ENCODE measurements at places on chromosomes 4 and X.

DNA sequence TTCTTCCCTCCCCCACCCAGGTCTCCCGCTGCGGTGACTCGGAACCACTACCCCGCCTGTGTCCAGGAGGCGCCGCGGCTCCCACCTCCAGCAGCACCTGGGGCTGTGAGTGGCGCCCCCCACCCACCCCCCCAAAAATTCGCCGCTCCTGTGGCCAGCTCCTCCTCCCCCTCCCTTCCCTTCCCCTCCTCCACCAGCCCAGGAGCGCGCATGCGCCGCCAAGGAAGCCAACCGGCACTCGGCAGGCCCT, 278 bp downstream of the CLOCK start:
- DNase-seq: no peak

DNA sequence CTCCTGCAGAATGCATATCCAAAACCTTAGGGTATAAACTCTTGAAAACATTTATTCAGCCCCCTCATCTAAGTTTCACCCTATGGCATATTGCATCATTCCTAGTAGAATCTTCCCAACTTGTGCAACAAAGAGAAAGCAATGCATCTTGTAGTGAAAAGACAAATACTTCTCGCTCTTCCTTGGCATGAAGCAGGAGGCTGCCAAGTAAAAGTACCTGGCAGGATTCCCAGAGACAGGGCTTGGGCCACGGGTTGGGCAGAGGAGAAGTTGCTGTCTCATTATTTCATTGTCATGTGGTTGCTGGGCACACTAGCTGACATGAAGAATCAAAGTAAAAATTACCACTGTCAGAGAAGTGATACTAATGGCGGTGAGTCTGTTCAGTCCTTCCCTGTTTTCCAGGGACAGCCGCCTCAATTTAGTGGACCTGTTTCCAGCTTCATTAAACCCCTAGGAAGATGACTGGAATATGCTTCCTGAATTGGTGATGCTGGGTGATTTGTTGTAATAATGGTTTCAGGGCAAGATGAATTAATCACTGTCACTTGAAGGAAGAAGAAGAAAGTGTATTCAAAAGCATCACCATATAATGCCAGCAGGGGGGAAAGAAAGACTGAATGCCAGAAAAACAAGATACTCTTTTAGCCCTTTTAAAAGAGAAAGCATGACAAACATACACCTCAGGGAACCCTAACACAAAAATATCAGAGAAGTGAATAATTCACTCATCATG, 380.5 kb upstream of the IGFBP7 start:
- DNase-seq: no peak

GRCh38 chr4:100022792-100023222, 72.7 kb upstream of the H2AZ1 start:
- no peak for DNase-seq

DNA sequence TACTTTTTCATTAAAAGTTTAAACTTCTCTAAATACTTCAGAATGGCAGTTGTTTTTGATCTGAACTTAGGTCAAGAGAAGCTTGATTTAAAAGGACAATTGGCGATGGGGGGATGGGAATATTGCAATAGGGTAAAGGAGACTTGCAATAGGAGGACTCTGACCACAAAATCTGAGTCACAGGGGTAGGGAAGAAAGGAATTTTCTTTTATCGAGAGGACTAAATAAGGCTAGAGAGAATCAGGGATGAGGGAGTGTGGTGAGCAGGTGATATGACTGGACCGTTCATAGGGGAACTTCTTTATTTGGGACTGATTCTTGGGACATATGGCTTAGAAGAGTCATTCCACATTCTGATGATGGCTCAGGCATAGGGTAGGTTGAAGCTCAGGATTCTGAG, 1260.2 kb downstream of the ADGRL3 start:
- DNase-seq: no peak

DNA sequence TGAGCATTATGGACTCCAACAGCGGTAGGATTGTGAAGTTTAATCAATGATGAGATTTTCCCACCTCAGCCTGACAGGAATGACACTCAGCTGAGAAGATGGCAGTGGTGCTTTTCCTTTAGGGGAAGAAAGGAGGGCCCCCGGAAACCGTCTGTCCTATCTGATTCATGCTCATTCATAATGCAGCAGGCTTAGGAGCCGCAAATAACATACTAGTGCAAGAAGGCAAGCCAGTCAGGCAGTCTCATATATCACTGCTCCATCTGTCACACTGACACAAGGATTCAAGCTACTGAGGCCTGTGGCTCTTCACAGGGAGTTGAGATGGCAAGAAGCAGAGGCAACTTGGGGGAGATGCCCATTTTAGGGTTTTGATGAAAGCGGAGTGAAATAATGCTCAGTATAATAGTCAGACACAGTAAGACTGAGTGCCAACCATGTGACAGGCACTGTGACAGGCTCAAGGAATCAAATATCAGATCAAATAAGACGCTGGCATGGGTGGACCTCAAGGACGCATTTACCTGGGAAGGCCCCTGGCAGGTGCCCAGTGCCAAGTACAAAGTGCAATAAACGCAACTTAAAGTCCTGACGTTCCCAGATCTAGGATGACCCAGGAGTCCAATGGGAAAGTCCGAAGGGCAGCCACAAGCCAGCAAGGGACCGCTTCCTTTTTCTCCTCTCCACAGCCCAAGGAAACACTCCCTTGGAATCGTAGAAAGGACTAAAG, 63.4 kb downstream of the FHDC1 start:
- no peak for DNase-seq

DNA sequence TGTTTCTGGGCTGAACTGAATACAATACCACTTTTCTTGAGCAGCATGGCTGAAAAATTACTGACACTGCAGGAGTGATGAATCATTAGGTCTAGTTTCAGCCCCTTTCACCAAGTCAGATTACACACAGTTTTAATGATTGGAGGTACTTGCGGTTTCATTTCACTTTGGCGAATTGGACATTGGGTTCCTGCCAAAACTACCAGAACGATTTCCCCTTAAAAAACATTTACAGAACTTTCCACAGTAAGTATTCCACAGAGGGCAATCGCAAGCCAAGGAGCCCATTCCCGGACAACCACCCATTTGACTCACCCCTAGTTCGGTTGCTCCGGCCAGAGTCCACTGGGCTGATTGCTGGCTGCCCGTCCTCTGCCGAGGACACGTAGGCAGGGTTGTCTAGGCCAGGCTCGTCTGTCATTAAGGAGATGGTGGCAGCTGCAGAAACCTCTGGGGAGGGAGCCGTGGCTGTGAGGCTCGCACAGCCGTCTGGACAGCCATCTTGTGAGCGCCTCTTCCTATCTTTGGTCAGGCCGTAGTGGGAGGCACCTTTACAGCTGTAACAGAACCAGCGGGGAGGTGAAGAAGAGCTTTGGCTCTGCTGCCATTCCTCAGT, 83.5 kb downstream of the LNX1 start:
- DNase-seq: no peak

DNA sequence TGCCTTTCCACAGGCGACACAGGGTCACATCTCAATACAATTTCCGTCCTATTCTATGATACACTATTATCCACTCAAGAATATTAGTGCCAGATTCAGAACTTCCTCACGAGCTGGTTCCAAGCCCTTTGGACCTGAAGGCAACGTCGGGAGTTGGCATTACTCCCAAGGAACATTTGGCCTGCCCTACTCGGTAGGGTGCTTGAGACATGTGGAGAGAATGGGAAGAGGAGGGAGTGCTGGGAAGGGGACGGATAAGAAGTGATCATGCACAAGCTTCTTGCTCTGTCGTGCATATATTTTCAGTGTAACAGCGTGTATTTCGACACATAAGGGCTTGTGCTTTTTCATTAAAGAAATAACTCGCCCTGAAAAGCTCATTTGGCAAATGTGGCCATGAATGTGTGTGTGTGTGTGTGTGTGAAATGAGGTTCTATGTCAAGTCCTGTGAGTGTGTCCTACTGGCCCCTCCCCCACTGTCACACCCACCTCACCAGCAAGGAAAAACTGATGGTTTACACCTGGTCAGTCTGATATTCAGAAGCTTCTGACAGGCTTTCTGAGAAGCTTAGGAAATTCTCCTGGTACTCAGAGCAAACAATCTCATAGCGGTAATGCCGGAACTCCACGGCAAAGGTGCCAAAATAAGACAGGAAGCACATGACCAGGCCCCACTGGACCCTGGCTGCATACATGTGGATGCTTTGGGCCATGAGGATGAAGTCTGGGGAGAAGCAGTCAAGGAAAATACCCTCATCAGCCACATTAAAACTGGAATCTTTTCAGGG, 54.8 kb downstream of the ENOPH1 start:
- no peak for DNase-seq

- no peak for DNase-seq
Observed at GRCh38 chrX:123801901-123802300, 58.0 kb upstream of the XIAP start.

DNA sequence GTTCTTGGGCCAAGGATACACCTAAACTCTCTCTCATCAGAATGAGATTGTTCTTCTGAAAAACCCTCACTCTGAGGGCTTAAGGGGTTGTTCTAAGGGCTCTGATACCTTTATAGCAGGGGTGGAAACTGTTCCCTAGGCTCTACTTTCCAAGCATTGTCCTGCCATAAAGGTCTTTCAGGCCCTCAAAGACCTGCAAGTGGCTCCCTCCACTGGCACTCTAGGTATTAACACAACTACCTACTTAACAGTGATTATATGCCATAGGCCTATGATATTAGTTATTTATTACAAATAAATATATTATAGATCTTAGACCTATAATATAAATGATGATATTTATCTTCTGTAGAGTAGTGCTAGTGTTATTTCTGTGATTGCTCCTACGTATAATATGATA, 473.7 kb upstream of the RPS6KA3 start:
- DNase-seq: no peak

- DNase-seq: no peak
Observed at GRCh38 chr4:166655705-166656104, 578.6 kb downstream of the SPOCK3 start.

DNA sequence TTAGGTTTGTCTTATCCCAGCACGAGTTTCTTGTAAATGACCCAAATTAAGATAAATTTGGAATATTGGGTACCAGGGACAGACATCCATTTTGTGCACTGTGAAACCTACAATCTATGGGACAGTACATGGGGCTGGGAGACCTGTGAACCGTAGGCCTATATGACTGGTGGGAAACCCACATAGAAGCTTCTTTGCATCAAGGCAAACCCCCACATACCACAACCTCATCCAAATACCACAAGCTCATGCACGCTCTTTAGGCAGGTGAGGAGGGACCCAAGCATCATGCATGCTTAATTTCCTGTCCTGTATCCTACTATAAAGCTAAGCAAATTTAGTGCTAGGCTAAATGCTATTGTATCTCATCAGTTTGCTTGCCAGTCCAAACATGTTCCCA, 47.8 kb downstream of the NIPAL1 start:
- DNase-seq: no peak

GRCh38 chr4:13793020-13793710, 165.6 kb upstream of the BOD1L1 start:
- no peak for DNase-seq

DNA sequence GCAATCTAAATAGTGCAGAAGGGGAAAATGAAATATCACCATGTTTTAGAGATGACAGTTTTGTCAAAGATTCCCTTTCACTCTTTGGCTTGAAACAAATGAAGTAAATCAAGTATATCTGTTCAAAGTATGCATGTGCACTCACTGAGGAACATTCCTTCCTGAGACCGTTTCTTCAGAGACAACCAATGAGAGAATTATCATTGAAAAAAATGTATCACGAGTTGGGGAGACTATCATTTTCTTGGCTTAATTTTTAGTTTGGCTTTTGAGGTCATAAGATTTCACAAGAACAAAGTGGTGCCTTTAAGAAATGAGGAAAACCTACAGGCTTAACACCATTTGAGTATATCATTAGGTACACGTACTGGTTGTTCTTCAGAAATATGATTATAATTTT, 56.3 kb downstream of the PCDH7 start:
- DNase-seq: no peak

- DNase-seq: no peak
Observed at GRCh38 chr4:181860668-181861067, 382.5 kb upstream of the TENM3 start.

DNA sequence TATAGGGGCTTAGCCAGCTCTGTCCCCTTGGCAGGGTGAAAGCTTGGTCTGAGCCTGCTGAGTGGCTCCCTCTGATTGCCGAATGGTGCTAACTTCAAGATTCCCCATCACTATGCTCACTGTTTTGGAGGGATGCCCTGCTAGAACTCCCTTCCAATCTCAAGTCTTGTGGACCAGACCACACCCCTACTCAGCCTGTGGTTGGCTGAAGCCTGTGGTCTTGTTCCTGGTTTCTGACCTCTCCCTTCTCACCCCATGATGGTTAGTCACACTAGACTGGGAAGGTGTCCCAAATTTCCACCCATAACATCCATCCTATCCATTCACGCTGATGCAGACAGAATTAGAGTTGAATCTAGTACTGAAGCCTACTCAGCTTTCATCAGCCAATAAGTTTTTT, 184.7 kb upstream of the NDP start:
- no peak for DNase-seq

GRCh38 chr4:76993787-76994641, 44.5 kb downstream of the SEPTIN11 start:
- peak; percentile 36 for DNase-seq

DNA sequence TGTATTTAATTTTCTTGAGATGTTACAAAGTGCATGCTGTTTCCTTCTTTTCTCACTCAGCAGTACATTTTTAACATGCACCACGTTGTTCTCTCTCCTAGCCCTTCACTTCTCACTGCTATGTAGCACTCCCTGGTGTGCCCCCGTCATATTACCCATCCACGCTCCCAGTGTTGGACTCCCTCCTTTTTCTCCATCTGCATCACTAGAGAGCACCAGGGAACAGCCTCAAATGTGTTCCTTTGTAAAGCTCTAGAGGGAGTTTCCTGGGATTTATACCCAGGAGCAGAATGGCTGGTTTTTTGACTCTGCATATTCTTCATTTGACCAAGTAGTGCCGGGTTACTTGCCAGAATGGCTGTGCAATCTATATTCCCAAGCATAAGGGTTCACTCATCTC, 240.3 kb upstream of the ANXA3 start:
- DNase-seq: no peak

DNA sequence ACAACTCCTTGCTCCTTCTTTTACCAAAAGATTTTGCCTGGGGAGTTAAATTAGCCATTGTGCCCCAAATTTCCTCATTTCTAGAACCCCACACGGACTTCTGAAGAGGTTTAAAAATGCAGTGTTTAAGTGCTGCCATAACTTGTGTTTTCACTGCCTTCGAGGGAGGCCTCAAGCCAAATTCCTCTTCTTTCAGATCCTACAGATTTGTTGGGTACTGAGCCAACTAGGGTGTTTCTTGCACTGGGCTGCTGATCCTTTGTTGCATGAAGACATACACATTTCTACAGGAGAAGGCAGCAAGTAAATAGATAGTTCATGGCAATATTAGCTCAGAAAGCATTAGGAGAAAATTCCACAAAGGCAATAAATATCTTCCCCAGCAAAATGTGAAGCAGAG, 43.8 kb downstream of the GLRA2 start:
- no peak for DNase-seq

GRCh38 chr4:42789041-42789567, 103.4 kb upstream of the GRXCR1 start:
- DNase-seq: no peak

GRCh38 chr4:120709991-120710390, 212.5 kb downstream of the PRDM5 start:
- no peak for DNase-seq

GRCh38 chrX:97616883-97617530, 733.3 kb downstream of the RPA4 start:
- DNase-seq: no peak

All from activated T-cell treated with anti-CD3 and anti-CD28 coated beads for 24 hours (primary cell).